Glutamatergic neuron (in vitro differentiated cells): ENCODE measurements at places on chromosomes 5 and 9. TPM values are rescaled to one million over a fixed set of nuclear protein-coding genes. Genes with fewer than 3 reads are reported as not detected.

- H3K4me1 ChIP-seq: no peaks in the 10 kb centered on the region
- no peak overlapping the region for H3K27ac ChIP-seq
- no peak for DNase-seq
- no peak overlapping the region for H3K4me3 ChIP-seq
- peaks cover 8% of the 10 kb centered on the region for H3K36me3 ChIP-seq
These were observed 45.3 kb downstream of the INSL6 start for GRCh38 chr9:5140151-5140550.

DNA sequence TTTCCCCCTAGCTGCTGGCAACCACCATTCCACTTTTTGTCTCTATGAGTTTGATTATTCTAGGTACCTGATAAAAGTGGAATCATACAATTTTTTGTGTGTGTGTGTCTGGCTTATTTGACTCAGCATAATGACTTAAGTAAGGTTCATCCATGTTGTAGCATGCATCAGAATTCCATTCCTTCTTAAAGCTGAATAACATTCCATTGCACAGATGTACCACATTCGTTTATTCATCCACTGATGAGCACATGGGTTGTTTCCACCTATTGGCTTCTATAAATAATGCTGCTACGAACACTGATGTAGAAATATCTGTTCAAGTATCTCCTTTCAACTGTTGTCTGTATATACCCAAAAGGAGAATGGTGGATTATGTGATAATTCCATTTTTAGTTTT is 33.7 kb downstream of the AP3B1 start:
- H3K27ac ChIP-seq: no peak overlapping the region
- H3K4me1 ChIP-seq: no peaks in the 10 kb centered on the region
- DNase-seq: no peak
- no peak overlapping the region for H3K4me3 ChIP-seq
- no peaks in the 10 kb centered on the region for H3K27me3 ChIP-seq
- peaks cover 13% of the 10 kb centered on the region for H3K36me3 ChIP-seq

DNA sequence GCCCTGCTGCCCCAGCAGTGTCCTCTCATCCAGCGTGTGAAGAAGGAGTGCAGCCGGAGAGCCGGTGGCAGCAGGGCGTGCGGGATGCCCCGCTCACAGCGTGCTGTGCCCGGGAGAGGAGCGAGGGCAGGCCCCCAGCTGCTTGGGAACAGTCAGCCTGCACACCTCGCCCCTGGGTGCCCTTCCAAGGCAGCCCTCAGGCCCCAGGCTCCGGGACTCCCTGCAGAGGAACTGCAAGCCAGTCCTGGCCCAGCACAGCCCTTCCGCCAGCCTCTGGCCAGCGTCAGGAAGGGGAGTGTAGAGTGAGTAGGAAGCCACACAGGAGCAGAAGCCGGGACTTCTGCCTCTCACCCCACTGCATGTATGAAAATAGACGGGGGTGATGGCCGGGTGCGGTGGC is 43.5 kb downstream of the ADAMTS2 start:
- H3K36me3 ChIP-seq: peaks cover 19% of the 10 kb centered on the region
- H3K4me3 ChIP-seq: no peak overlapping the region
- H3K4me1 ChIP-seq: peaks cover 9% of the 10 kb centered on the region
- H3K27ac ChIP-seq: no peak overlapping the region
- H3K27me3 ChIP-seq: peaks cover 5% of the 10 kb centered on the region
- no peak for DNase-seq

DNA sequence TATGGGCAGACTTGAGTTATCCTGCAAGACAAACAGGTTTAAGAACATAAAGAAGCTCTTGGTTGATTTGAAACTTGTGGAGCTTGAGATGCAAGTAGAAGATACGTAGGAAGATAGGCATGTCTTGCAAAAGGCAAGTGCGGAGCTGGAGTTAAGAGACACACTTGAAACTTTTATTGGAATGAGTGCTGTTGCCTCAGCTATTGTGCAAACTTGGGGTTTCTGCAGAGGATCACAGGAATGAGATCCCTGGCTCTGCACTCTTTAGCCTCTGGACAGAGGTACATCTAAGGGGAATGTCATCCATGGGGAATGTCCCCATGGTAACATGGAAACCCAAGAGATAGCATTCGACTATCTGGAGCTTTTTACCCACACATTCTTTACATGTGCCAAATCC is 121.1 kb downstream of the ADCY2 start:
- peaks cover 8% of the 10 kb centered on the region for H3K27me3 ChIP-seq
- H3K36me3 ChIP-seq: no peaks in the 10 kb centered on the region
- H3K4me1 ChIP-seq: peaks cover 32% of the 10 kb centered on the region
- H3K4me3 ChIP-seq: no peak overlapping the region

- DNase-seq: no peak
- H3K4me3 ChIP-seq: no peak overlapping the region
- no peaks in the 10 kb centered on the region for H3K36me3 ChIP-seq
- peaks cover 2% of the 10 kb centered on the region for H3K27me3 ChIP-seq
- H3K27ac ChIP-seq: no peak overlapping the region
These were observed 10.3 kb upstream of the TPM2 start for GRCh38 chr9:35700031-35700430.

DNA sequence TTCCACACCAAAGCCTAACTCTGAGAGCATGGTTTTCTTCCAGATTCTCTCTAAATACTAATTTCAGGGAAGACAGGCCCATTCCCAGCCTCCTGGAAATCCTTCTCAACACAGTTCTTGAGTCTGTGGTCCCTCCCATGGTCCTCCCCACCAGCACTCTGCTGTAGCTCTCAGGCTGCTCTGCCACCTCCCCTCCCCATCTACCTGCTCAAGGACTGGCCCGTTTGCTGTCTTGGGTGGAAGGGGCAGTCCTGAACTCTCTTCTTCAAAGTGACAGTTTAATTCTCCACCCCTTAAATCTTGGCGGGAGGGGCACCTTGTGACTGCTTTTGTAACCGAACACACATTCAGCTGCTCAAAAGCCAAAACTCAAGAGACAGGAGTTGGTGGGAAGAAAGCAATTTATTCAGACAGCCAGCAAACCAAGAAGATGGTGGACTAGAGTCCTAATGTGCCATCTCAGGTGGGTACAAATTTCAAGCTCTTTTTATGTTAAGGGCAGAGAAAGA is 7.6 kb upstream of the LCN15 start:
- H3K4me1 ChIP-seq: peaks cover under 1% of the 10 kb centered on the region
- DNase-seq: no peak
- peaks cover 1% of the 10 kb centered on the region for H3K36me3 ChIP-seq
- peaks cover 9% of the 10 kb centered on the region for H3K27me3 ChIP-seq

DNA sequence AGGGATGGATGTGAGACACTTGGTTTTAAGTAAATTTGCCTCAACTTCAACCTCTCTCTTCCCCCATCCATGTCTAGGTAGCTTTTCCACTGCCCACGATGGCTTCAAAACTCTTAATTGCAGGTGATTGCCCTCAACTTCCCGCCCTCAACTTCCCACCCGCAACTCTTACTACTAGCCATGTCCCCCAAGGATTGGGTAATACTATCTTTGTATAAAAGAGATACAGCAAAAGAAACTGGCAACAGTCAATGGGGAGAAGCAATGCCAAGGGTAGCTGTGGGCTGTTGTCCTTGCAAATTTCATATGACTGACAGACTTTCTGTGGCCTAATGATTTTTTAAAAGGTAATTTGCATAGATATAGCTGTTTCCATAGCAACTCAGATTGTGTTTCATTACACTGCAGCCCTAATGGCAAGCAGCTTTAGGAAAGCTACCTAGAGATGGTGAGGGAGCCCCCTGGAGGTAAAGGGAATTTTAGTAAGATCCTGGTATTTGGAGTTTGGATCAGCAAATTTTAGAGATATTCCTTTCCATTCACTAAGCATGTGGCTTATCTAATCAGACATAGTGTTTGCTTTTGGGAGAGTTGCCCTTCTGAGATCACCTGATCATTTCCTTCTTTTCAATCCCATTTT is 421.5 kb upstream of the DAP start:
- no peak for DNase-seq
- H3K36me3 ChIP-seq: peaks cover under 1% of the 10 kb centered on the region
- H3K4me1 ChIP-seq: peaks cover 28% of the 10 kb centered on the region
- no peak overlapping the region for H3K4me3 ChIP-seq
- H3K27ac ChIP-seq: peak overlapping the region; percentile 53
- H3K27me3 ChIP-seq: peaks cover 5% of the 10 kb centered on the region

DNA sequence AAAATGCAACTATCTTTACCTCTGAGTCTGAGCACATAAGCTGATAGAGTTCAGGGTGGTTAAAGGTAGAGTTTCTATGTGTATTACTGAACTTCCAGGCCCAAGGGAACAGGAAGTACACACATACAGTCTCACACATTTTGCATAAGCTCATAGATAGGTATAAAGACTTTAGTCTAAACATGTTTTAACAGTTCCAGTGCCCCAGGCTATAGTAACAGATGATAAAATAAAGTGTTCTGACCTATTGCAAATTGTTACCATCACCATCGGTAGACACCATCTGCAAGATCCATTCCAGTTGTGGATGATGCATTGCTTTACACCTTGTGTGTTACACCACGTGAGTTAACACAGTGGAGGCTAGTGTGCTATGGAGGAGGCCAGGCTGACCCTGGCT is 95.8 kb downstream of the TMEM174 start:
- peaks cover 5% of the 10 kb centered on the region for H3K27me3 ChIP-seq
- DNase-seq: no peak
- H3K36me3 ChIP-seq: no peaks in the 10 kb centered on the region

DNA sequence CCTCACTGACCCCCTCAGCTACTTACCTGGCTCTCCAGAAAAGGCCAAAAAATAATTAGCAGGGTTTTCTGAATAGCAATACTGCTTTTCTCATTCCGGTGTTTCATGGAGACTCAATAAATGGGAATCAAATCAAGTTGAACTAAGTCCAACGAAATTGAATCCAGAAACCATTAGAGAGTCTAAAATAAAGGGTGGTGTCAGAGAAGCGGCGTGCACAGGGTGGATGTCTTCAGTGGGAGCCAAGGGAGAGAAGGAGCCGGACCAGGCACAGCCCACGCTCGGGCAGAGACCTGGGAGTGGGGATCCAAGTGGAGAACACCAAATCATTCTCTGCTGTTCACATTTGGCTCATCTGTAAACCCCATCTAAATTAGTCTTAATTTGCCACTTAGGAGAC is 40.2 kb upstream of the WWC1 start:
- DNase-seq: no peak
- H3K27me3 ChIP-seq: peaks cover 9% of the 10 kb centered on the region
- no peak overlapping the region for H3K4me3 ChIP-seq
- H3K27ac ChIP-seq: no peak overlapping the region

- H3K27ac ChIP-seq: no peak overlapping the region
- no peaks in the 10 kb centered on the region for H3K4me1 ChIP-seq
- peaks cover 5% of the 10 kb centered on the region for H3K36me3 ChIP-seq
- peaks cover 6% of the 10 kb centered on the region for H3K27me3 ChIP-seq
- H3K4me3 ChIP-seq: no peak overlapping the region
These were observed 20.6 kb downstream of the C9orf43 start for GRCh38 chr9:113431191-113431590.

DNA sequence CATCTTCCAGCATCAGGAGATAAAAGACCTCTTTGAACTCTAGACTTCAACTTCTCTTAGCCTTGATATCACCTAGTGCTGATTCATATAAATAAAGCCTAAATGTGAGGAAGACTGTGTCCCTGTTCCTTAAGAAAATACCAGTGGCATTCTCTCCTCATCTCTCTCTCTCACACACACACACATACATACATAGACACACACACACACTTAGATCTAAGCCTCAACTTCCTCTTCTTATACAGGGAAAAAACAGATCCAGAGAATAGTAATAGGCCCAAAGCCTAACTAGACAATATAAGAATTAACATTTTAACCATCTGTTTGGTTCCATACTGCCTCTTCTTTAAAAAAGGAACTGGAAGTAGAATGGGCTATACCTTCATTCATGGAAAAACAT is 195.3 kb upstream of the NR4A3 start:
- H3K27me3 ChIP-seq: no peaks in the 10 kb centered on the region
- no peak overlapping the region for H3K27ac ChIP-seq
- no peaks in the 10 kb centered on the region for H3K4me1 ChIP-seq

GRCh38 chr9:118882684-118883083 is 486.6 kb downstream of the BRINP1 start:
- H3K4me3 ChIP-seq: no peak overlapping the region
- H3K27ac ChIP-seq: no peak overlapping the region
- no peaks in the 10 kb centered on the region for H3K27me3 ChIP-seq
- H3K4me1 ChIP-seq: no peaks in the 10 kb centered on the region

- H3K36me3 ChIP-seq: no peaks in the 10 kb centered on the region
- H3K27ac ChIP-seq: no peak overlapping the region
- DNase-seq: no peak
- peaks cover 1% of the 10 kb centered on the region for H3K27me3 ChIP-seq
These were observed 425.9 kb upstream of the MPDZ start for GRCh38 chr9:13705373-13705772.

DNA sequence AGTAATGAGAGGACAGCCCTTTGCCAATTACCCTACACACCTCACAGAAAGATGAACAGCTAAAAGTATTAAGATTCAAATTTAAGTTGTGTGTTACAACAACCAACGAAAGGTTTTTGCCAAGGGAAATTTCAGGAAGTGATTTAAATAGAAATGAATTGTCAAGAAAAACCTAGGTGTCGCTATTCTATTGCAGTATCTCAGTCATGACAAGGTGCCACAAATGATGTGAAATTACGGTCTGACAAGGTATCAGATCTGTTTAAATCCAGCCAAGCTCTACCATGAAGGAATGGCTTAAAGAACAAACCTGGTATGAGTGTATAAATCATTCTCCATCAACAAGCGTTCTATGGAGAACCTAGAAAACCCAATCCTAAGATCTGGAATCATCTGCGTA is 189.7 kb downstream of the ATPSCKMT start:
- DNase-seq: no peak

- H3K4me1 ChIP-seq: peaks cover 7% of the 10 kb centered on the region
- H3K27me3 ChIP-seq: peaks cover 2% of the 10 kb centered on the region
These were observed 722.8 kb upstream of the GRAMD2B start for GRCh38 chr5:125700380-125700861.

- H3K4me1 ChIP-seq: peaks cover 2% of the 10 kb centered on the region
- no peaks in the 10 kb centered on the region for H3K27me3 ChIP-seq
- H3K36me3 ChIP-seq: no peaks in the 10 kb centered on the region
- DNase-seq: no peak
These were observed 123.1 kb downstream of the DMRT2 start for GRCh38 chr9:1173211-1173610.

DNA sequence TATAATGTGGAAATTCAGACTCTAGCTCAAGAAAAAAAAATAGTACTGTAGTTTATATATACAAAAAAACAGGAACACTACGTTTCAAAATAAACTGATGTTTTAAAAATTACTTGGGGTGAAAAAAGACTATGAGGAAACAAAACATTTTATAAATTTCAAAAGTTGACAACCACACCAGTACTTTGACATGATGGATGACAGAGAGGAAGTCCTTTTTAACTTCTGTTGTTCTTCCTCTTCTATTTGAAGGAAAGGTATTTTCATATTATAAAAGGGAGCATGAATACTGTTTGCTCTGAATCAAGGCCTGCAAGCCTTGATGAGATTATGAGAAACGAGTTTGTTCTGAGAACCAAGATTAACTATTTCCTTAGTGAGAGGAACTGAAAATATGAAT is 456.9 kb downstream of the TAF11L14 start:
- no peak for DNase-seq
- no peak overlapping the region for H3K4me3 ChIP-seq
- no peaks in the 10 kb centered on the region for H3K27me3 ChIP-seq
- H3K36me3 ChIP-seq: peaks cover 4% of the 10 kb centered on the region

GRCh38 chr5:6788439-6788838 is 75.2 kb downstream of the TENT4A start:
- no peak for DNase-seq
- no peak overlapping the region for H3K4me3 ChIP-seq
- no peaks in the 10 kb centered on the region for H3K36me3 ChIP-seq

- H3K27me3 ChIP-seq: no peaks in the 10 kb centered on the region
- H3K36me3 ChIP-seq: no peaks in the 10 kb centered on the region
- no peak for DNase-seq
- no peak overlapping the region for H3K4me3 ChIP-seq
These were observed 73.4 kb downstream of the HABP4 start for GRCh38 chr9:96523374-96523773.

Gene SV2C
- total RNA-seq: 17.8 TPM

Gene FAM153A
- total RNA-seq: not detected

Gene PCDHA1
- 0.69 TPM for total RNA-seq

Gene ANGPTL2
- total RNA-seq: 55.5 TPM

Gene IFNB1
- total RNA-seq: not detected

Gene PFN3
- not detected for total RNA-seq

Gene GABRB2
- not detected for total RNA-seq
